Lung (tissue), 17 donors: ENCODE measurements at places on chromosomes 6 and 20. TPM values are rescaled to one million over a fixed set of nuclear protein-coding genes. Genes with fewer than 3 reads are reported as not detected.

RIPPLY2 gene
- total RNA-seq = not detected

ZNF391 gene
- total RNA-seq = 4.2 TPM

DNA sequence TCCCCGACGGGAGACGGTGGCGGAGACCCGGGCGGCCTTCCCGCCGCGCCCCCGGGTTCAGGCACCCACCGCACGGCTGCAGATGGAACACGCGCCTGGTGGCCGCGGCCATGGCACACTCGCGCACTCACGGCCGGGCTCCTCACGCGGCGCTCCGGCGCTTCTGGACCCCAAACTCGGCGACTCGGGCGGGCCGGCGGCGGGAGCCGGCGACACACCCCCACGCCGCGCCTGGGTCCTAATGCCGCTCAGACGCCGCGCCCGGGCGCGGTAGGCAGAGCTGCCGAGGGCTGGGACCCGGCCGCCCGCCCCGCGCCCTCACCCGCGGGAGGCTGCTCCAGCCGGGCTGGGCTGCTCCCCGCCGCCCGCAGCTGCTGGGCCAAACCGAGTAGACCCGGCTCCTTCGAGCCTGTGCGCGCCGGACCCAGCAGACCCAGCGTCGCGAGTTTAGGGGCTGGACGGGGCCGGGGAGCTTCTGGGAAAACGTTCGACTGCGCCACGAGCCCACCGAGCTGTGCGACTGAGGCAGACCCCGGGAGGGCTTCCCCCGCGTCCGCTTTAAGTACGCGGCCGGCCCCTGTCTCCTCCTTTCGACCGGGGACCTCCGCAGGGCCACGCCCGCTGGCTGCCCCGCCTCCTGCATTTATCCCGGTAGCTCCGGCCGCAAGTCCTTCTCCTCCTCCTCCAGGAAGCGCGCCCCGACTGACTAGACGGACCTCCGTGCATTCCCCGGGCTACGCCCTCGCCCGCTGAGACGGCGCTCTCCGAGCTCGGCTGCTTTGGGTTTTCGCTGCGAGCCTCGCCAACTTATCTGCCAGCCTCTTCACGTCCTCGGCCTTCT, at the start of gene SLC4A11:
TSS of gene SLC4A11 (minus strand) at position 165 of the 841 bp plus-strand sequence. CDS start at position 112, 53 bp downstream.
- no peak for DNase-seq

DNA sequence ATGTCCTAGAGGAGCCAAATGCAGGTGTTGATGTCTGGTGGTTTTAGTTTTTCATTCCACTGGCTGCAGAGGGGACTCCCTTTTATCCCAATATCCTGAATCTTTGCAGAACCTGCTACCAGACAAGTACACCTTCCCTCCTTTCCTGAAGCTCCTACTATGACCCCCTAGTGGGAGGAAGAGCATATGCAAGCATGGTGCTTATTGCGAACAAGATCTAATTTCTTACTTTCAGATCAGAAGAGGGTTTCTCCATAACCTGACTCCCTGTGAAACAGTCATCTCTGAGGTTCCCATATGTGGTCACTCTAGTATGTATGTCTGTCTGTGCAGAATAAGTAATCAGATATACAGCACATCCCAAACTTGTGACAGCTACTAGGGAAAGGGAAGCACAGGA, 277.2 kb downstream of the ARHGAP18 start:
- no peak for DNase-seq

GRCh38 chr6:27138837-27139755, 108.4 kb upstream of the PRSS16 start:
- DNase-seq = peak; percentile 93

DLK2 gene
- 1.4 TPM for total RNA-seq

DNA sequence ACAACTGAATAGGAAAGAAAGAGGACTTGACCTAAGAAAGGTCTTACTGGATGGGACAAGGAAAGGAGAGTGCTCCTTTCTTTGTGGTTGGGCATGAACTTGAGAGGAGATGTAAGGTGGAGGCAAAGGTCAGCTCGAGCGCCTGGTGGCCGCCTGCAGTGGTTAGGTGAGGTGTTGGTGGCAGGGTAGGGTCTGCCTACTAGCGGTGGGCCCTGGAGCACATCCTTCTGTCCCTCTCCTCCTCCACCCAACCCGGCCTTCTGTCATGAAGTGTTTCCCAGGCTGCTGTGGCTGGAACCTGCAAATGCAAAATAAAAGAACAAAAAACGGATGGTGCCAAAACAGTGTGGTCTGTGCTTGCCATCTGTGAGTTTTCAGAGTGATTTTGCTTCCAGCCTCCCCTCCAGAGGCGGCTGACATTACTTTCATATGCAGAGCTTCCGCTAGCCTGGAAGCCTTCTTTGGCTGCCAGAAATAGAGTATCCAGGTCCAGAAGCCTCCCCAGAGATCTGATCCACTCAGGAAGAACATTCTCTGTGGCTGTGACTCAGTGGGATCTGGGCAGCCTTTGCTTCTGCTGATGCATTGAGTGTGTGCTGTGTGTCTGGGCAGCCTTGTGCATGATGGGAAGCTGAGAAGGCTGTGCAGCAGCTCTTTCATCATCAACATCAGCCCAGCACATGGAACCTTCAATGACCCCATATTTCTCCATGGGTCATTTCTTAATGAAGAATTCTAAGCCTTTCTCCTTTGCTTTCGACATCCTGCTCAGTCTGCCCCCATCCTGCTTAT, 79.8 kb upstream of the FAM184A start:
- no peak for DNase-seq

MOXD1 gene
- 30.8 TPM for total RNA-seq
